ENCODE measurements at places on chromosomes 16 and 17.

- no peak for DNase-seq
These were observed 38.9 kb downstream of the KANSL1 start for GRCh38 chr17:46154151-46154816.

DNA sequence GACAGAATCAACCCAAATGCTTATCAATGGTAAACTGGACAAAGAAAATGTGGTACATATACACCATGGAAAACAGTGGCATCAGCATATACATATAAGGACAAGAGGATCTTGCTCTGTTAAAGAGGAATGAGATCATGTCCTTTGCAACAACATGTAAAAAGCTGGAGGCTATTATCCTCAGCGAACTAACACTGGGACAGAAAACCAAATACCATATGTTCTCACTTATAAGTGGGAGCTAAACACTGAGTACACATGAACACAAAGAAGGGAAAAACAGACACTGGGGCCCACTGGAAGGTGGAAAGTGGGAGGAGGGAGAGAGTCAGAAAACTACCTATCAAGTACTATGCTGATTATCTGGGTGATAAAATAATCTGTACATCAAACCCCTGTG is 447.3 kb upstream of the MAF start:
- DNase-seq = no peak

- DNase-seq = peak; percentile 18
These were observed 13.6 kb upstream of the WFDC1 start for GRCh38 chr16:84281074-84281473.

GRCh38 chr16:19882186-19882585 is 2.5 kb downstream of the GPRC5B start:
- no peak for DNase-seq

- DNase-seq = no peak
These were observed 274.2 kb upstream of the MYOCD start for GRCh38 chr17:12391468-12391867.

- no peak for DNase-seq
These were observed 144.0 kb upstream of the TBX2 start for GRCh38 chr17:61255647-61256046.

DNA sequence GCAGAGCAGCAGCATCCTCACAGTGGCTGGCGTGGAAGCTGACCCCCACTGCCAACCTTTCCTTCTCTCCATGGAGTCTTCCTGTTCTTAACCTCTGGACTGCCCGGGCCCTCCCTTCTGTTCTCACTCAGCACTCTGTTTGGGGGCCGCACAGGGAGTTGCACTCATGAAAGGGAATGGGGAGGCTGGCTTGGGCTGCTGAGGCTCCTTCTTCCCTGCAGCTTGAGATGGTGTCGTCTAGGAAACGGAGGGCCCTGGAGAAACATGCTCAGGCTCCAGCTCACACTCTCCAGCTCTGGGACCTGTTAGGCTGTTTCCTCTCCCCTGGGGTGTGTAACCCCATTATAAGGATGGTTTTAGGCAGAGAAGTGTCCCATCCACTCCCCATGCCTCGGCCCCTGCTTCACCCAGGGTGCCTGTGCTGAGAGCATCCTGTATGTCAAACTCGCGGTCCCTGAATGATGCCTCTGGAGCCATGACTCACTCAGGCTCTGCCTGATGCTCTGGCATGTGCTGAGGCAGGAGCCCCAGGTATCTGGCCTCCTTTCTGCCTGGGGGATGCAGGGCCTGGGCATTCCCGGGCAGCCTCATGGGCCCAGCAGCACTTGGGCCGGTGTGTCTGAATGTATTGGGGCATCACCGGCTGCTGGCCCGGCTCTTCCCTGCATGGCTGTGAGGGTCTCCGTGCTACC is 18.9 kb downstream of the TMEM94 start:
- DNase-seq = no peak

DNA sequence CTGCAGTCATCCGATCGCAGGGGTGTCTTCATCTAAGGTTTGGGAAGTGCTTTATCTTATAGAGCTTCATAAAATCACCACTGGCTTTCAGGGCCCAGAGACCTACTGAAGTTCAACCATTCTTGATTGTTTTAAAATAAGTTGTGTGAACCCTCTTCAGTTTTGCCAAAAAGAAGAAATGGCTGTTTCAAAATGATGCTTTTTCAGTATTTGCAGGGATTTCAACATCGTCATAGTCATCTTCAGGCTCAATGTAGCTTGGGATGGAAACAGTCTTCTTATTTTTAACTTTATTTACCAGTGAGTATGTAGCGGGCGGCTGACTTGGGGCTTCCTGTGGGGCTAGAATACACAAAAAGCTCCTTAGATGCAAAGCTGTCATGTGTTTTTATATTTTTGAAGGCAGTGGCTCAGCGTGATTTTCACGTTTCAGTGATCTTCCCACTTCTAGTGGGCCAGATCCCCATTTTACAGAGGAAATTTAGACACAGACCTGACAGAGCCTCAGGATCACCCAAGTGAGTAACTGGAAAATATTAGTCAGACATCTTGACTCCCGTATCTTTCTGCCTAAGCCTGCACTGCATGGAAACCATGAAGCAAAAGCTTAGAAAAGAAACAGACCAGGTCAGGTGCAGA is 19.1 kb upstream of the ZNF594 start:
- DNase-seq = no peak

GRCh38 chr17:44350733-44351226 is 5.7 kb downstream of the GRN start:
- DNase-seq = peak; percentile 88

All from hematopoietic multipotent progenitor cell treated with erythropoietin and hydrocortisone succinate and interleukin-3 and kit ligand, for 6 days (in vitro differentiated cells).